ENCODE measurements at places on chromosomes 11 and 22. TPM values are rescaled to one million over a fixed set of nuclear protein-coding genes. Genes with fewer than 3 reads are reported as not detected.
A peak's percentile ranks its signal among the peaks of the same experiment; 100 is the strongest.

C11orf91 gene
- not detected for total RNA-seq

- no peaks in the 10 kb centered on the region for H3K36me3 ChIP-seq
- no peaks in the 10 kb centered on the region for H3K27me3 ChIP-seq
- DNase-seq = peak; percentile 70
- H3K4me1 ChIP-seq = peaks cover 20% of the 10 kb centered on the region
Measured at GRCh38 chr22:46592390-46592872, 27.8 kb upstream of the GRAMD4 start.

PRR33 gene
- not detected for total RNA-seq

GAL3ST3 gene
- 2.6 TPM for total RNA-seq

OR6M1 gene
- not detected for total RNA-seq

DNA sequence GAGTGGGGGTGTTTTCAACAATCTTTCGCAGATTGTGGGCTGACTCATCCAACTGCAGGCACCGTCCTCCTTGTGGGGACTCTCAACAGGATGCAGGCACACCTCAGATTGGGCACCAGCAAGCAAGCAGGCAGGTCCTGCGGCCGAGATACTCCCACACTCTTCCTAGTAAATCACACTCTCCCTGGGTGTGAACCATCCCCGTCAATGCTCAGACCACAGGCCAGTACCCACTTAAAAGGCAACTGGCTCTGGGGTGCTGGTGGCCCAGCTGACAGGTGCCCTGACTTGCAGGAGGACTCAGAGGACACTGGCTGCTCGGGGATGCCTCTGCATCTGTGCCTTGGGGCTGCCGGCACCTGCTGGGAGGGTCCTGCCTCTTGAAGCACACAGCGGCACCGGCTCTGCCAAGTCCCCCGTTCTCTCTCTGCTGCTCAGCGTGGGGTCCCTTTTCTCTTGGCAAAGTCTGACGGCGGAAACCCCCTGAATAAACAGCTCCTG lies 282.5 kb downstream of the CTTN start:
- H3K4me1 ChIP-seq = no peaks in the 10 kb centered on the region
- no peaks in the 10 kb centered on the region for H3K27me3 ChIP-seq
- H3K4me3 ChIP-seq = no peak overlapping the region
- H3K27ac ChIP-seq = no peak overlapping the region
